NCI-H1417 treated with DMSO at 0.1 percent for 48 hours (cell line): ENCODE measurements at places on chromosomes 12 and 14.

GRCh38 chr12:121154793-121155375, 22.2 kb downstream of the P2RX7 start:
- DNase-seq = no peak

DNA sequence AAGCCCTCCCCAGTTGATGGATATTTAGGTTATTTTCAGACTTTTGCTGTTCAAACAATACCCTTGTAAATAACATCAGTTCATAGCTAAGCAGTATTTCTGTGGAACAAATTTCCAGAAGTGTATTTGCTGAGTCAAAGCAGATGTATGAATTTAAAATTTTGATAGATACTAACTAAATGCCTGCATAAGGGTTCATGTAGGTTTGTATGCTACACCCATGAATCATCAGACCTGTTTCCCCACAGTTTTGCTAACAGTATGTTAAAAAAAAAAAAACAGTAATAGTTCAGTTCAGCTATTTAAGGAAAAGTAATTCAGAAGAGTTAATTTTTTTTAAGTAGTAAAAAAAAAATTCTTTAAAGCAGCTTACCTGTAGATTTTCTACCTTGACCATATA, 236.1 kb upstream of the DIO2 start:
- no peak for DNase-seq

- no peak for DNase-seq
Observed at GRCh38 chr12:55092579-55092978, 33.6 kb upstream of the OR9K2 start.

DNA sequence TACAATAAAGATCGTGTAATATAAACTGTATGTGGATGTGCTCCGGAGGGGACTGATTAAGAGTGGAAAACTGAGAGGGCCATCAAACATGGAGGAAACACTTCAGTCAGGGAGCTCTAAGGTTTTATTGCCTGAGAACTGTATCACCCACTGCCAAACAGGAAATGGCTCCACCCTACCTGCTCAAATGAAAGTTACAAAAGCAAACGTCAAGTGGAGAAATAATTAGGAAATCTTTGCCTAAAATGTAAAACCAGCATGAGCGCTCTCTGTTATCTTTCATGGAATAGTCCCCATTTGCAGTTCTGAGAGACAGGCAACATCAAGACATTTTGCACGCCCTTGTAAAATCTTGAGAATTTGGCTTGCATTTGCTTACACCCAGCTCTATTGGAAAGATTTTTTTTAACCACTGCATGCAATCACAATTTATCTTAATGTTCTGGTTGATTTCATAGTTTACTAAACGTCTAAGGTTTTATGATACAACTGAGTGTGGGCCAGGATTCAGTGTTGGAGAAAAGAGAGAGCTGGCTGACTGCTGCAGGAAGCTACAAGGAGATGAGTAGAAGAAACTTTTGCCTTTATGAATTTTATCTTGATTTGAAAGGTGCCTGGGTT, 344.0 kb upstream of the PRICKLE1 start:
- DNase-seq = no peak

GRCh38 chr12:64756376-64756775, 2.8 kb downstream of the GNS start:
- no peak for DNase-seq

GRCh38 chr14:97290977-97291376, 493.8 kb downstream of the VRK1 start:
- DNase-seq = no peak

DNA sequence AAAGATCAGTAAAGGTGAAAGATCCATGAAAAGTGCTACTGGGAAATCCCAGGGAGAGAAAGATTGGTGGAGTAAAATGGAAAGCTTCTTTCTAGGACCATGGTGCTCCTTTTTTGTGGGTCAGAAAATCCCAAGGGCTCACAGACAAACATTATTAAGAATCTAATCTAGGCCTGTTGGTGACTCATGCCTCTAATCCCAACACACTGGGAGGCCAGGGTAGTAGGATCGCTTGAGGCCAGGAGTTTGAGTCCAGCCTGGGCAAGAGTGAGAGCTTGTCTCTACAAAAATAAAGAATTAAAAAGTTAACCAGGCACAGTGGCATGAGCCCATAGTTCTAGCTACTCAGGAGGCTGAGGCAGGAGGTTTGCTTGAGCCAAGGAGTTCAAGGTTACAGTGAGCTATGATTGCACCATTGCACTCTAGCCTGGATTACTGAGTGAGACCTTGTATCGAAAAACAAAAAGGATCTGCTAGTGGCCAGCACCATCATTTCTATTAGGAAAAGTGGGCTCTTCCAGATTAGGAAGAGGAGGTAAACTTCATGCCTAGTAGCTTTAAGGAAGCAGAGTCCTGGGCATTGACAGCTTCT, 43.0 kb downstream of the TXNRD1 start:
- no peak for DNase-seq

DNA sequence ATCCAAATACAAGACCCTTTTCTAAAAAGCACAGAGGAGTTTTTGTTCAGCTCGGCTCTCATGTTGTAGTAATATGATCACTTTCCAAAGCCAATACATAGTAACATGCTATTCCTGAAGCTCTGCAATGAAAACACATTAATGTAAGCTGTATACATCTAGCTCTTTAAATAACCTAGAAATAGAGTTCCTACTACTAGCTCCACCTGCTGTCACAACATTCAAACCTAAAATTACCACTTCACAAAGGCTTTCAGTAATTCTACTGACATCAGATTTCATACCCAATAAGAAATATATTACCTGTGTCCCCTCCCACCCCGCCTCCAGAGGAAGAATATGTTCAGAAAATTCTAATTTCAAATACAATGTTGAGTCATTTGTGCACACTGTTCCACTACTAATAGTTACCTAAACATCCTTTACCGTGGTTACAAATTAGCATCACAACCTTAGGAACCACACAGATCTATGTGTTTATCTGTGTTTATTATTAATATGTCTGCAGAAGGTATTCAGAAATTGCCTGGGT, 17.8 kb downstream of the EFCAB11 start:
- DNase-seq = peak; percentile 11

GRCh38 chr12:108514468-108514972, 557 bp upstream of the FICD start:
- DNase-seq = no peak

GRCh38 chr14:104473244-104473565, 106.4 kb upstream of the C14orf180 start:
- DNase-seq = no peak

- peak; percentile 32 for DNase-seq
Observed at GRCh38 chr14:27528328-27528727, 930.5 kb upstream of the NOVA1 start.

DNA sequence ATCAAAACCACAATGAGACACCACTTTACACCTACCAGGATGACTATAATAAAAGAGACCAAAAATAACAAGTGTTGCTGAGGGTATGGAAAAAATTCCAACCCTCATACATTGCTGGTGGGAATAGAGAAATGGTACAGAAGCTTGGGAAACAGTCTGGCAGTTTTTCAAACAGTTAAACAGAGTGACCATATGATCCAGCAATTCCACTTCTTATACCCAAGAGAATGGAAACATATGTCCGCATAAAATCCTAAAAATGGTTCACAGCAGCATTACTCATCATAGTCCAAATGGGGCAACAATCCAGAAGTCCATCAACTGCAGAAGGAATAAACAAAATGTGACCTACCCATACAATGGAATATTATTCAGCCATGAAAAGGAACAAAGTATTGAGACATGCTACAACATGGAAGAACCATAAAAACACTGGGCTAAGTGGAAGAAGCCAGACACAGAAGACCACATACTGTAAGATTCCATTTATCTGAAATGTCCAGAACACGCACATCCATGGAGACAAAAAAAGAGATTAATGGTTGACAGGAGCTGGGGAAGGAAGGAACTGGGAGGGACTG, 44.5 kb downstream of the CHGA start:
- no peak for DNase-seq

- DNase-seq = no peak
Observed at GRCh38 chr12:23752245-23752644, 197.2 kb downstream of the SOX5 start.

- no peak for DNase-seq
Observed at GRCh38 chr12:130465046-130465445, 127.4 kb downstream of the PIWIL1 start.

GRCh38 chr12:76836633-76837032, 42.2 kb downstream of the CSRP2 start:
- DNase-seq = no peak

- no peak for DNase-seq
Observed at GRCh38 chr14:46384611-46385010, 267.0 kb downstream of the RPL10L start.

DNA sequence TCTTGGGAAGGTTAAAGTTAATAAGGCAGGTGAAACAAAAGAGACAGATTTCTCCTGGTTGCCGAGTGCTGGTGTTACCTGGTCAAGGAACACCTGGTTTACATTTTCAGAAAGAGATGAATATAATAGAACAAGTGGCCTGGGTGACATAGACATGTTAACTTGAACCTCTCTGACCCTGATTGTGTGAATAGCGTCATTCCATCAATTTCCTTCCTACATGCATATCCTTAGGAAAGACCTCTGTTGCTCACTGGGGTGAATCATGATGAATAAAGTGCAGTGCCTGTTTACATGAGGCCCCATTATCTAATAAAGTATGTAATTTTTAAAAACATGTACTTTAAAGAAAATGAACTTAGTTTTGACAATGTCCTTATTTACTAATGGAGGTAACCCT, 1822.9 kb upstream of the FLRT2 start:
- no peak for DNase-seq

DNA sequence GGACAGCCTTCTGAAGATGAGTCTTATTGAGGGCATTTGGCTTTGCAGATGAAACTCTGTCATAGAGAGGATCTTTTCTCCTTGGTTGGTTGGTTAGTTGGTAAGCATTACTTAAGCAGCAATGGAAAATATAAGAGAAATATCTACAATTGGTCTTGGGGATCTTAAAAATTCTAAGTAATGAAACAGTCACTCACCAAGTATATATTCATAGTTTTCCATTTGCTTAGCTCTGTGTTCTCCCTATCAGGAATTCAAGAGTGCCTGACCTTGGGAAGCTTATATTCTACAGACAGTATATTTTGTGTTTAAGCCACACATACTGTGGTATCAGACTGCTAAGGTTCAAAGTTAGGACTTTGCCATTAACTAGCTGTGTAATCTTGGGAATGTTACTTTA, at the start of gene OR5AU1:
Gene OR5AU1 (minus strand): TSS at position 101 of the 400 bp plus-strand sequence. CDS start 191 bp downstream, outside the sequence.
- no peak for DNase-seq

GRCh38 chr12:116325336-116325664, 47.8 kb upstream of the MED13L start:
- DNase-seq = no peak

DNA sequence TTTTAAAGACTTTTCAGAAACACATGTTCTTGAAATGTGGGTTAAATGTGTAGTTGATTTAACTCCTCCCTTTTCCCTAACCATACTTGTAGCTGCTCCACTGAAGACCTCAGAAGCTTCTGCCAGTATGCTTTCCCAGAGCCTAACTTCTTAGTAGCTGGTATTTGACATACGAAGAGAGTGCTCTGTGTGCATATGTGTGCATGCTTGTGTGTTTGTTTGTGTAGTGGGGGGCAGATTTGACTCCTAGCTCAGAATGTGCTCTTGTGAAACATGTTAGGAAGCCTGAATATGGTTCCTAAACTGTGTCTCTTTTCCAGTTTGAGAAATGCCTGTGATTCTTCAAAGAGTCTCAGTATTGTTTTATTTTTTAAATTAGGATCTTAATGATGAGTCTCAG, 420.4 kb downstream of the PCNX1 start:
- DNase-seq = no peak

DNA sequence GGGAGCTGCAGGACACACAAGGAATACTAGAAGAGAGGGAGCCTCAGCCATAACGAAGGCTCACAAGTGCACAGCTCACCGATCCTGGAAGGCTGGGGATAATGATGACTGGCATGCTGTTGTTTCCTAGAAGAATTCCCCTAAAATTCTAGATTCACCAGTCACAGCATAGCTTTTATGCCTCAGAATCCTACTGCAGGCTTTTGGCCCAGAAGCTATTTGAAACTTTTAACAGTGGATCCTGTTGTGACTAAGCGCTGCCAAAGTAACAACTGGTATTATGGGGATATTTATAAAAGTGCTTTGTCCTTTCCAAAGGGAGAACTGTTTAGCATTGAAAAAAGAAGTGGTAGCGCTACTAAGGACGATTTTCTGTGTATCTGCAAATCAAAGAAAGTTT, 214.1 kb upstream of the PELI2 start:
- no peak for DNase-seq

DNA sequence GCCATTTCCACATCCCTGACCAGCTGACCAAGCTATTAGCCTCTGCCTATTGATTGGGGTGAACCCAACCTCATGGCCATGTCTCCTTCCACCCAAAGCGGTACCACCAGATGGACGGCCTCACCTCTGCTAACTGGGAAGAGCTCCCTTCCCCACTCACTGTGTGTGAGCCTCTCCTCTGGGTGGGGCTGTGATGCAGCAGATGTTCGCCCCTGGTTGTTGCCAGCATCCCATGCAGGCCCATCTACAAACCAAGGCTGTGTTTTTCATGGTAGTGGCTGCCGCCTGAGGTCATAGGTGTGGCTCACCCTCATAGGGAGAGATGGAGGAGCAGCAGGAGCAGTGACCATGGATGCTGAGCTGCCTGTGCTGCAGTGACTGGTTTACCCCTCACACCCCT, 47.6 kb upstream of the RD3L start:
- DNase-seq = no peak

GRCh38 chr14:87877877-87878276, 115.1 kb downstream of the GALC start:
- DNase-seq = no peak

GRCh38 chr12:27105746-27106536, 23.6 kb upstream of the C12orf71 start:
- no peak for DNase-seq

DNA sequence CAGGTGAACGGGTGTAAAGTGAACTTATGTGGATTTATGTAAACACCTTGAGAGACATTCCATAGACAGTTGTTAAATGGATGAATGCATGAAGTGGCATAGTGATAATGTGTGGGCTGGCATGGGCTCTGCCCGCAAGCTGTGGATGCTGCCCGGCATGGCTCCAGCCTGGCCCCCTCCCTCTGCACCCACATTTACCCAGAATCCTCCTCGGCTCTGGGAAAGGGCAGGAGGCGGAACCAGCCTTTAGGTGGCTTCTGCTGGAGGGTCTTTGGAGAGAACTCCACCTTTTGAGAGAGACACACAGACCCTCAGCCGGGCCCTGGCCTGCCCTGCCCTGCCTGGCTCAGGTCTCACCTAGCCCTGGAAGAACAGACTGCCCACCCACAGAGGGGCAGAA, 18.7 kb downstream of the RASAL1 start:
- DNase-seq = no peak

GRCh38 chr14:61042220-61042619, 61.2 kb downstream of the SLC38A6 start:
- DNase-seq = peak; percentile 62

DNA sequence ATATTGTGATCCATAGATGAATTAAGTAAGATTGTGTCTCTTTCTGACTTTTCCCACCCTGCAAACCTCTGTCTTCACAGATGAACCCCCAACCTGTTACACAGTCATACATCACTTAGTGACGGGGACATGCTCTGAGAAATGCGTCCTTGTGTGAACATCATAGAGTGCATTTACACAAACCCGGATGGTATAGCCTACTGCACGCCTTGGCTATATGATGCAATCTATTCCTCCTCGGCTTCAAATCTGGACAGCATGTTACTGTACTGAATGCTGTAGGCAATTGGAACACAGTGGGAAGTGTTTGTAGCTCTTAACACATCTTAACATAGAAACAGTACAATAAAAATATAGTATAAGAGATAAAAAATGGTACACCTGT, 7.4 kb upstream of the TESPA1 start:
- no peak for DNase-seq

GRCh38 chr12:32039347-32039746, 67.3 kb upstream of the BICD1 start:
- no peak for DNase-seq
